SJSA1 (cell line): ENCODE measurements at places on chromosomes 5 and 9. TPM values are rescaled to one million over a fixed set of nuclear protein-coding genes. Genes with fewer than 3 reads are reported as not detected.

GRCh38 chr5:106258591-106259125 is 1412.1 kb downstream of the EFNA5 start:
- peak; percentile 96 for DNase-seq
- no peak overlapping the region for H3K4me3 ChIP-seq
- peaks cover 36% of the 10 kb centered on the region for H3K4me1 ChIP-seq
- H3K36me3 ChIP-seq = no peaks in the 10 kb centered on the region

GRCh38 chr9:82513242-82513751 is 524.7 kb downstream of the SPATA31D1 start:
- DNase-seq = no peak
- H3K36me3 ChIP-seq = no peaks in the 10 kb centered on the region
- no peak overlapping the region for H3K4me3 ChIP-seq
- no peaks in the 10 kb centered on the region for H3K4me1 ChIP-seq
- H3K27me3 ChIP-seq = no peaks in the 10 kb centered on the region
- H3K27ac ChIP-seq = no peak overlapping the region

- H3K4me1 ChIP-seq = peaks cover 15% of the 10 kb centered on the region
- H3K4me3 ChIP-seq = no peak overlapping the region
- H3K27me3 ChIP-seq = no peaks in the 10 kb centered on the region
- DNase-seq = no peak
- no peaks in the 10 kb centered on the region for H3K36me3 ChIP-seq
These were observed 76.2 kb upstream of the PTCH1 start for GRCh38 chr9:95592931-95593330.

GRCh38 chr5:13251623-13252376 is 692.7 kb downstream of the DNAH5 start:
- H3K4me3 ChIP-seq = no peak overlapping the region
- no peak overlapping the region for H3K27ac ChIP-seq
- H3K4me1 ChIP-seq = no peaks in the 10 kb centered on the region
- H3K36me3 ChIP-seq = no peaks in the 10 kb centered on the region
- H3K27me3 ChIP-seq = no peaks in the 10 kb centered on the region

- H3K36me3 ChIP-seq = no peaks in the 10 kb centered on the region
- H3K4me3 ChIP-seq = no peak overlapping the region
- no peak overlapping the region for H3K27ac ChIP-seq
- DNase-seq = no peak
- no peaks in the 10 kb centered on the region for H3K27me3 ChIP-seq
- no peaks in the 10 kb centered on the region for H3K4me1 ChIP-seq
These were observed 19.4 kb downstream of the GARNL3 start for GRCh38 chr9:127283917-127284497.

DNA sequence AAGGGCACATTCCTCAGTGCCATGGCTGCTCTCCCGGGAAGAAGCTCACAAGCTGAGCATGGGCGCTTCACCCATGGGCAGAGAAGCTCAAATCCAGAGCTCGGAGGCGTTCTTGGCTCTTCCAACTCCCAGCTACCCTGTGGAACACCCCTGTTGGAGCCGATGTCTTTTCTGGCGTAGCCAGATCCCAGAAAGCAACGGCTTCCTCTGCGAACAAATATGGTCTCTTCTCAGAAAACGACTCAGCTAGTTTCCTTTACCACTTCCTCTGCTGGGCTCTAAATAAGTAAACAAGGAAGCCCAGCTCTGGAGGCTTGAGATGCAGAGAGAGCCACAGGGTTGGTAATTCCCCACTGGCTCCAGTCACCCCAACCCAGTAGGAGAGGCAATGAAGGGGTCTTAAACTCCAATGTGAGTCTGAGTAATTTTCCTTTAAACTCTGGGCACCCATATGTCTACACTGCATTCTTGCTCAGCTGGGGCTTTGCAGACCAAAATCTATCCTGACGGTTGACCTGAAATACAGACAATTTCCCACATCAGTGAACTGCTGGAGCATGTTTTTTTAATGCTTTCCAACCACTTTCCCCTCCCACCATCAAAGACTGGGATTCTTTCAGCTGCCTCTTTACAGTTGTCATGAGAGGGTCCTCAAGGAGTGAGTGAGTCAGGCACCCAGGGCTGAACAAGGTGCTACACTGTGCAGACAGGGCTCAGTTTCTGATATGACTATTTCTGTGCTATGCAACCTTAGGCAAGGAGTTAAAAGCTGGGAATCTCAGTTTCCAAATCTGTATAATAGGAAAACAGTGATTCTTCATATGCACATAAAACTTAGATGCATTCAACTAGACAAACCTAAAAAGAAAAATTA is at the start of gene LCP2:
TSS of gene LCP2 (minus strand) at position 189 of the 874 bp plus-strand sequence. CDS start at position 23, 166 bp downstream.
- no peaks in the 10 kb centered on the region for H3K4me1 ChIP-seq
- no peak within 1 kb of the TSS for H3K4me3 ChIP-seq
- no peaks in the 10 kb centered on the region for H3K36me3 ChIP-seq
- H3K27me3 ChIP-seq = 0 out of 2 replicates have a peak, but pooled peaks cover 4% of the 10 kb centered on the region

DNA sequence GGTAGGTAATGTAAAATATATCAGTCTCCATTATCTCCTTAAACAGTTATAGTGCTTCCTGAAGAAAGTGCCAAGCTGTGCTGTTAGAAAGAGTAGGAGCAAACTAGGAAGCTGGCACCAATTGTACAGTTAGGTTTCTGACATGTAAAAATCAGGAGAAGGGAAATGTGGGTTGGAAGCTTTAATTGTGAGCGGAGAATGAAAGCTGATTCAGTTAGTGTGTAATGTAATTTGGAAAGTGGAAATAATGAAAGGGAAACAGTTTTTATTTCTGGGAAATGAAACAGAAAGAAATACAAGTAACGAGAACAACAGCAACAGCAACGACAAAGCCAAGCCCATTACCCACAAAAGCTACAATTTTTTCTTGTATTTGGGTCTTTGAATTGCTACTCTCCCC is 48.8 kb upstream of the JAK2 start:
- H3K4me1 ChIP-seq = no peaks in the 10 kb centered on the region
- H3K4me3 ChIP-seq = no peak overlapping the region
- DNase-seq = no peak
- H3K27ac ChIP-seq = no peak overlapping the region
- H3K36me3 ChIP-seq = no peaks in the 10 kb centered on the region

GRCh38 chr5:130135506-130135905 is 231.2 kb downstream of the CHSY3 start:
- H3K36me3 ChIP-seq = no peaks in the 10 kb centered on the region
- no peak for DNase-seq
- no peak overlapping the region for H3K27ac ChIP-seq
- no peaks in the 10 kb centered on the region for H3K27me3 ChIP-seq

- no peak overlapping the region for H3K4me3 ChIP-seq
- peak; percentile 69 for DNase-seq
- no peaks in the 10 kb centered on the region for H3K27me3 ChIP-seq
- H3K4me1 ChIP-seq = peaks cover 45% of the 10 kb centered on the region
These were observed 46.6 kb downstream of the ARHGAP26 start for GRCh38 chr5:142816531-142817430.

DNA sequence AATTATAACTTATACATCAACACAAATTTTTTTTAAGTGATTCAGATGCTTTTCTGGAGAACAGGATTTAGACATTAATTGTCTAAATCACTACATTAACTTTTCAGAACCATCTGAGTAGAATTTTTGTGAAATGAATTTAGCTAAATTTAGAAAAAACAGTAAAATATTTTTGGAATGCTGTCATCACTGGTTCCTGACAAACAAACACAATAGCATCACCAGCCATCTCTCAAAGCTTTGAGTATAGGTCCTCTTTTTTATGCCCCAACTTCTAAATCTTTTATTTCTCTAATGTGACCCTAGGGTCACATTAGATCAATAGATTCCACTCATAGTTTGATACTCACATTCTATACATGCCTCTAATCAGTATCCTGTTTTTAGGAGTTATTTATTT is 104.6 kb downstream of the PRR16 start:
- H3K27ac ChIP-seq = peak overlapping the region; percentile 53
- H3K36me3 ChIP-seq = no peaks in the 10 kb centered on the region; the same call in 1 of the 2 replicates
- peaks cover 24% of the 10 kb centered on the region for H3K4me1 ChIP-seq

DNA sequence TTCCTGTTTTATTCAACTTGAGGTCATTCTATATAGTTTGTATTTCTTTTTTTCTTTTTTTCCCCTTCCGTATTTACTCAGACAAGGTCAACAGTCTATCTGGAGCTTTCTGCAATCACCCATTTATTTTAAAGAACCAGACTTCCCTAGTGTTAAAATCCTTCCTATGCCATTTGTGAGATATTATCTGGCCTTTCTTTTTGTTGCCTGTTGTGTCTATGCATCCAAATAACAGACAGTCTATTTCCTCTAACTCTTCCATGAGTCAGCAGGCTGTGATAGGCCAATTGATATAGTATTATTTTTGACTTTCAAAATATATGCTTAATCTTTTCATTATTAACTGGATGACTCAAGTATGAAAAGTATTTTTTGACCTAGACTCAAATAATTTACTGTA is 291.2 kb upstream of the PTPRD start:
- H3K4me1 ChIP-seq = no peaks in the 10 kb centered on the region
- no peaks in the 10 kb centered on the region for H3K36me3 ChIP-seq

DNA sequence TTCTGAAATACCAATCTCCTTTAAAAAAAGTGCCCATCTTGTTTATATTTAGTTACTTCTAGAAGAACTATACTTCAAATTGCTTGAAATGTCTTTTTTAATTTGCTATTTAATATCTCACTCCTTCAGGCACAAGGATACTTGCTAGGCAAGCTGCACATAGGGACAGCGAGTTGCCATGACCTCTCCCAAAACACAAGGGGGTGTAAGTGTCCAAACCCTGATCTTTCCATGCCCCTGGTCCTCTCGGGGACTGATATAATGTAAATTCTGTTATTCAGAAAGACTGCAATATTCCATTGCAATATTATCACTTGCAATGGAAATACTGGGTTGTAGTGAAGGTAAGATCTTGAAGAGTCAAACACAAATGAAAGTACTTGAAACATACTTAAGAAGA is 480.4 kb downstream of the CETN3 start:
- no peak overlapping the region for H3K4me3 ChIP-seq
- no peaks in the 10 kb centered on the region for H3K36me3 ChIP-seq
- H3K27me3 ChIP-seq = no peaks in the 10 kb centered on the region
- no peak for DNase-seq
- H3K4me1 ChIP-seq = peaks cover 16% of the 10 kb centered on the region

GRCh38 chr9:15755660-15756059 is 202.8 kb downstream of the CCDC171 start:
- no peaks in the 10 kb centered on the region for H3K27me3 ChIP-seq
- no peak overlapping the region for H3K27ac ChIP-seq
- H3K4me1 ChIP-seq = no peaks in the 10 kb centered on the region
- H3K4me3 ChIP-seq = no peak overlapping the region

GRCh38 chr5:27652505-27652904 is 614.1 kb upstream of the CDH9 start:
- H3K27ac ChIP-seq = no peak overlapping the region
- no peaks in the 10 kb centered on the region for H3K27me3 ChIP-seq
- H3K4me1 ChIP-seq = no peaks in the 10 kb centered on the region
- no peaks in the 10 kb centered on the region for H3K36me3 ChIP-seq
- no peak overlapping the region for H3K4me3 ChIP-seq
- no peak for DNase-seq

GRCh38 chr5:177610131-177610769 is 10.3 kb downstream of the B4GALT7 start:
- no peaks in the 10 kb centered on the region for H3K4me1 ChIP-seq
- no peak overlapping the region for H3K27ac ChIP-seq
- no peaks in the 10 kb centered on the region for H3K27me3 ChIP-seq
- DNase-seq = no peak
- H3K36me3 ChIP-seq = peaks cover 36% of the 10 kb centered on the region
- H3K4me3 ChIP-seq = no peak overlapping the region

DNA sequence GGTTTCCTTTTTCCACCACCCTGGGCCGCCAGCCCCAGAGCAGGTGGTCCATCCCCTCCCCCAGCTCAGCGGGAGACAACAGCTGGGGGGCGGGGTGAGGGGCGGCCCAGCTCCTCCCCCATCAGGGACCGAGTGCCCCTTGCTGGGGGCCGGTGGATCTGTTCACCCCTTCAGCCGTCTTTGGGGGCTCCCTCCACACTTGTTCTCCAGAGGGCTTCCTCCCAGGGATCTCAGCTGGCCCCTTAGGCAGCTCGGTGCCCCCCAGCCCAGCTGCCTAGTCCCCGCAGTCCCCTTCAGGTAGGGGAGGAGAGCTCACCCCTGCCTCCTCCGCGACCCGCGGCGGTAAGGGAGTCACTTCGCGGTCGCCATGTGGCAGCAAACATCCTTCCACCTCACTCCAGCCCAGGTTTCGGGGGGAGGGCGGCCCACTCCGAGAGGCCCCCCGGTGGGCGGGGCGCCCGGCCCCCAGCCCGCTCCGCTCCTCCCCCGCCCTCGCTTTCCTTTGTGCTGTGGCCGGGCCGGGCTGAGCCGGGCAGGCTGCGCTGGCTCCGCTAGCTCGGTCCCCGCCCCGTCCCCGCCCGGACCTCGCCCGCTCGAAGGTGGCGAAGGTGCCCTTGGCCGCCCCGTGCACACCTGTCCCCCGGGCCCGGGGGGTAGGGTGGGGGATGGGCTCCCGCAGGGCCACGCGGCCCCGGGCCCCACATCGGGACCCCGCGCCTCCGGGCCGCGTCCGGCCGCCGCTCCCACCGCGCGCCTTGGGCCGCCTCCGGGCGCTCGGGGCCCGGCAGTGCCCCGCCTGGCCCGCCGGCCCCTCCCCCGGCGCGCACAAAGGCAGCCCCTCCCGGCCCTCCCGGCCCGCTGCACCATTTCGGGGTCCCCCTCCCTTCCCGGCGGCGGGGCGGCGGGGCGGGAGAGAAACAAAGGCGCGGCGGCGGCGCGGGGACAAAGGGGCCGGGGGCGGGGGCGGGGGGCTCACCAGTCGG is 683 bp downstream of the DBN1 start:
- no peak overlapping the region; the same call in 1 of the 2 replicates for H3K27ac ChIP-seq
- DNase-seq = no peak
- H3K4me1 ChIP-seq = peaks cover 63% of the 10 kb centered on the region
- H3K27me3 ChIP-seq = no peaks in the 10 kb centered on the region

GRCh38 chr9:129480227-129480626 is 140.7 kb downstream of the C9orf50 start:
- no peak overlapping the region for H3K4me3 ChIP-seq
- no peak for DNase-seq
- peaks cover 4% of the 10 kb centered on the region; the same call in 1 of the 2 replicates for H3K36me3 ChIP-seq
- H3K27me3 ChIP-seq = no peaks in the 10 kb centered on the region
- H3K27ac ChIP-seq = no peak overlapping the region

- no peaks in the 10 kb centered on the region for H3K4me1 ChIP-seq
- DNase-seq = no peak
- H3K4me3 ChIP-seq = no peak overlapping the region
- H3K27me3 ChIP-seq = no peaks in the 10 kb centered on the region
- H3K27ac ChIP-seq = no peak overlapping the region
These were observed 111.8 kb upstream of the SEMA6A start for GRCh38 chr5:116686438-116686837.

DNA sequence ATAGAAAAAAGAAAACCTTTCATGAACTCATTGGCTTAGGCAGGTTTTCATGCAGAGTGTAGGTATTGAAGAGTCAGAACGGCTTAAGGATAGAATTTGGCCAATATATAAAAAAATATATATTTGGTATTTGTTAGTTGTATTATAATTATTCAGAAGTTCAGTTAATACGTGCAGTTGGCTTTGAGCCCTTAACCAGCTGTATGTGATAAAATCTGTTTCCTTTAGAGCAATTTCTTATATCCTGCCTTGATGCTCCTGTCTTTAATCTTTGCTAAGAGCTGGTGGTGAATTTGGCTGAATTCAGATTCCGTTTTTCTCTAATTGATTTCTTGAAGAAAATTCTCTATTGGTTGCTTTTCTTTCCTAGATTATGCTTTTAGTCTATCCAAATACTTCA is 3.7 kb downstream of the ANXA1 start:
- H3K36me3 ChIP-seq = peaks cover 72% of the 10 kb centered on the region
- DNase-seq = no peak
- peaks cover 57% of the 10 kb centered on the region for H3K4me1 ChIP-seq

The ARL14EPL gene
- 1.3 TPM in 1 of 2 replicates, not detected in the other for total RNA-seq

The GARNL3 gene
- total RNA-seq = 0.22 and 2.0 TPM in 2 replicates

The FIBCD1 gene
- total RNA-seq = 0.08 TPM in 1 of 2 replicates, not detected in the other

The DIPK1B gene
- not detected in 2 replicates for total RNA-seq

The ORM2 gene
- total RNA-seq = not detected in 2 replicates

The BNC2 gene
- 1.6 and 4.9 TPM in 2 replicates for total RNA-seq

The TCOF1 gene
- 58.8 and 67.2 TPM in 2 replicates for total RNA-seq

The PDLIM4 gene
- total RNA-seq = 52.2 and 94.1 TPM in 2 replicates
